Activated CD4-positive, alpha-beta T cell treated with anti-CD3 and anti-CD28 coated beads, Interleukin-2, amount 10 ng/mL, durations not matched to agents 7 days and 5 days (primary cell): ENCODE measurements at places on chromosomes 11 and 22.
A peak's percentile ranks its signal among the peaks of the same experiment; 100 is the strongest.

- DNase-seq = no peak
These were observed 70.2 kb downstream of the PHF21A start for GRCh38 chr11:46051102-46051501.

GRCh38 chr11:6618117-6619003 is 862 bp downstream of the TPP1 start:
- DNase-seq = peak; percentile 57

DNA sequence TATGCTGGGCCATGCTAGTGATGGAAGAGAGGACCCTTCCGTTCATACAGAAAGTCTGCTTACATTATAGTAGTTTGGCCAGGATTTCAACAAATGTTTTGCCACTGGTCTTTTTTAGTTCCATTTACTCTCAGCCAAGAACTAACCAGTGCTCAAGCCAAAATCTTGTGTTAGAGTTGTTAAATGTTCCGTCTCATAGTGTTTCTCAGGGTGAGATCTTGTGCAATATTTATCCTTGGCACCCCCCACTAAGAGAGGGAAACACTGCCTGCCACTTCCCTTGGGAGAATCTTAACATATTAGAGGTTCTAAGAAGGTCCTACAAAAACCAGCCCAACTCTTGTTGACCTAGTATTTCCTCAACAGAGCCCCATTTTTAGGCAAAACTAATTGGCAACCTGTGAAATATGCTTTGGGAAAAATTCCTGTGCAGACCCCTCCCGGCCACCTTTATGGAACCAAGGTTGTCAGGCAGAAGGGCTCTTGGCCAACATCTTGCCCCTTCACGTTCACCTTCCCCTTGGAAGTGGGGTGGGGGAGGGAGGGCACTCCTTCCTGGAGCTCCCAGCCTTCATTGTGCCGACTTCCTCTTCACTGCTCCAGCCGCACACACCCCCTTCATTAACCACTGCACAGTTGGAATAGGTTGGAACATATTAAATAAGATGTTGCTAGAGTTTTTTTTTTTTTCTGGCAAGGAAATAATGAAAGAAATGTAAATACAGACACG is 173.2 kb upstream of the SORL1-AS1 start:
- no peak for DNase-seq

GRCh38 chr11:74744277-74744676 is 4.4 kb upstream of the RNF169 start:
- DNase-seq = no peak

DNA sequence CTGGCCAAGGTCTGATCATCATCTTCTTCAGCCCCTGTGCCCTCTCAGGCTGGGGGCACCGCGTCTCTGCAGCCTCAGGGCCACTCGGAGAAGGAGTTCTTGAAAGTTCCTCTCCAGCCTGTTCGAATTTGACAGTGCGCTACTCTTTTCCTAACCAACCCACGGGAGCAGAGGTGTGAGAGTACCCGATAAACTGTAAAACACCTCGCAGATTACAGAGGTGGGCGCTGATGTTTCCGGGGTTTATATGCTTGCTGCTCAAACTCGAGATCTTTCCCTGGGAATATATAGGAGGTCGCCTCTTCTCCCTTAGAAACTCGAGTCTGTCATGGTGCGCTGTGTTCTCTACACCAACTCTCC is 515 bp downstream of the CTR9 start:
- no peak for DNase-seq

DNA sequence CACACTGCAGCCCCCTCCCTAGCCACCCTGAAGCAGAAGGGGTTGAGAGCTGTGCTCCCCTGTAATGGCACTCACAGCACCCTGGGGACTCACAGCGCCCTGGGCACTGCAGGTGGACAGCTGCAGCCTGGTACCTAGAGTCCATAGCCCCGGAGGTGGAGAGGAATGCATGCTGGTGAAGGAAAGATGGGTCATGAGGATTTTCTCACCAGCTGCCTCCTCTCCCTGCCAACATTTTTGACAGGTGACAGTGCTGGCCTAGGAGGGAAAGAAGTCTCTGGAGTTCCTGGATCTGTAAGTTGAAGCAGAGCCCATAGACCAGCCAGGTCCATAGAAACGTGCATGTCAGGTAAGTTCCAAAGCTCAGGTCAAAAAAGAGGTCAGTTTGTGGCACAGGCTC is 330.5 kb downstream of the TENM4 start:
- DNase-seq = no peak
